ENCODE measurements at places on chromosomes 7 and 10. TPM values are rescaled to one million over a fixed set of nuclear protein-coding genes. Genes with fewer than 3 reads are reported as not detected.

TRIM73 gene
- 13.1 TPM for total RNA-seq

SUN3 gene
- total RNA-seq: not detected

RPS24 gene
- 1,565 TPM for total RNA-seq

AEBP1 gene
- 4.1 TPM for total RNA-seq

DNAH11 gene
- total RNA-seq: 1.3 TPM

IFIT1B gene
- total RNA-seq: not detected

MBL2 gene
- not detected for total RNA-seq

RPEL1 gene
- total RNA-seq: not detected

SRRM3 gene
- total RNA-seq: not detected

CAV2 gene
- total RNA-seq: not detected

AKR1D1 gene
- total RNA-seq: not detected

SMNDC1 gene
- total RNA-seq: 36.3 TPM

PDE6C gene
- not detected for total RNA-seq

ASB15 gene
- total RNA-seq: not detected

AHR gene
- 45.4 TPM for total RNA-seq

Data from activated CD4-positive, alpha-beta T cell treated with anti-CD3 and anti-CD28 coated beads, Interleukin-2, amount 10 ng/mL, durations not matched to agents 7 days and 5 days (primary cell).